SK-N-SH (cell line): ENCODE measurements at places on chromosomes 5 and 9.

GRCh38 chr5:121962958-121963357, 1.2 kb downstream of the SRFBP1 start:
- no peak for DNase-seq

- DNase-seq = no peak
These were observed 28.9 kb downstream of the STXBP1 start for GRCh38 chr9:127640908-127641545.

DNA sequence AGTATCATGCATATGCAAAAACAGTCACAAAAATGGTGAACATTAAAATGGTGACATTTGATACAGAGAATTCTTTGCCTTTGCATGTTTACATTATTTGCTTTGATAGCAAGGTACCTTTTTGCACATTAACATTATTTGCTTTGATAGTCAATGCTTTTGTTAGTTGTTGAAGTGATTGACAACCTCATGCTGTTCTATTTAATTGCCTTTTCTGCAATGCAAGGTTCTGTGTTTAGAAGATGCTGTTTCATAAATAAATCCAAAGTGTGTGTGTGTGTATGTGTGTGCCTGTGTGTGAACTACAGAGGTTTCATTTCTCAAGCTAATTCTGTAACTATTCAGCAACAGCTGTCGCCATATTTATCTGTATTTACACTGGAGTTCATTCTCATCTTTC, 668.7 kb downstream of the NR2F1-AS1 start:
- DNase-seq = no peak

DNA sequence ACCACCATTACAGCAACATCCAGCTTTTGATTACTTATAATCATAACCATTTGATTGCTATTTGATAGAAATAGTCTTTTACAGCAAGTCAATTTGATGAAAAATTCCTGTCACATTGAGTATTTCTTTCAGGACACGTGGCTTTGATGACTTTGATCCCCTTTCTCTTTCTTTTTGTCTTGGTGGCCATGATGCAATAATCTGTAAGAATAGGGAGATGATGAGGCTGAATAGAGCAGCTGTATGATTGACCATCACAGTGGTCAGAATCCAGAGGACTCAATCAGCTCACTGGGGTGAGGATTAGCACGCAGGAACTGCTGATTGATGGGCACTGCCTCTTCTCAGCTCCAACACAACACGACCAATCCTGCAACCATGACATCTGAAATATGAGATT, 262.7 kb downstream of the PARP8 start:
- no peak for DNase-seq

- no peak for DNase-seq
These were observed 33.7 kb downstream of the TRIO start for GRCh38 chr5:14176888-14177287.
